ENCODE measurements at places on chromosomes 4 and X. TPM values are rescaled to one million over a fixed set of nuclear protein-coding genes. Genes with fewer than 3 reads are reported as not detected.

The CD38 gene
- 1.5 TPM for total RNA-seq

The ERAS gene
- not detected for total RNA-seq

The HPGD gene
- total RNA-seq, result 1.4 TPM

The RCHY1 gene
- 42.6 TPM for total RNA-seq

The EDA2R gene
- 1.7 TPM for total RNA-seq

The LIMCH1 gene
- total RNA-seq, result 382 TPM

The SHISA3 gene
- 8.1 TPM for total RNA-seq

The ARAP2 gene
- 2.9 TPM for total RNA-seq

The ANTXR2 gene
- 42.4 TPM for total RNA-seq

The SUPT20HL2 gene
- not detected for total RNA-seq

The GPR82 gene
- total RNA-seq, result 0.19 TPM

All from left ventricle myocardium inferior (tissue), 1 donor.